ENCODE measurements at places on chromosomes 7 and 10.

- DNase-seq = peak; percentile 74
Measured at GRCh38 chr10:103712898-103713498, 142.4 kb downstream of the SH3PXD2A start.

DNA sequence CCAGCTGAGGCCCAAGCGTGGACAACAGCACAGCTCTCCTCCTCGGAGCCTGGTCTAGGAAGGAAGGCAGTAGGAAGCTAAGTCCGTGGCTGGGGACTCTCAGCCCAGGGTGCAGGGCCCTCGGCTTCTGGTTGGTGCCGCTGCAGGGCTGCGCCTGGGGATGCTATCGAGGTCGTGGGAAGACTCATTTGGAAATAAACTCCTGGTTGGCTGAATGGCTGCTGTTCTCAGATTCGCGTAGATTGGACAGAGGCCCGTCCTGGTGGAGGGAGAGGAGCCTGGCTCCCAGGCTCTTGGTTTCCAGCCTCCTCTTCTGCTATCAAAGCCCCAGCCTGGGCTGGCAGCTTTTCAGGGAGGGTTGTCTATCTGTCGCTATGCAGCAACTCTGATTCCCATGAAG is 152.6 kb upstream of the FZD8 start:
- no peak for DNase-seq

DNA sequence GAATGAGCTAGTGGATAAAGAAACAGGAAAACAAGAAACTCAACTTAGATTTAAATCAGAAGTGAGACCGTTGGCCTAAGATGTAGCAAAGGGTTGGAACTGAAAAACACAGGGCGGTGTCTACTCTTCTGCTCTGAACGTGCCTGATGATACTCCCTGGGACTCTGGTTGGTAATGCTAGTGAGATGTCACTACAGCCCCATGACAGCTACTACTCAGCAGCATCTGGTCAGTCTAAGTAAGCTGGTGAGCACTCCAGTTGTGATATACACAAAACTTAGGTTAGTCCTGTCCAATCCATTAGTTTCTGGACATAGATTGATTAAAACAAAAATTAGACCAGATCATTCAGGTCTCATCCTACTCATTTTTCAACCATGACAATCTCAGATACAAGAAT is 15.4 kb downstream of the MYPN start:
- no peak for DNase-seq

DNA sequence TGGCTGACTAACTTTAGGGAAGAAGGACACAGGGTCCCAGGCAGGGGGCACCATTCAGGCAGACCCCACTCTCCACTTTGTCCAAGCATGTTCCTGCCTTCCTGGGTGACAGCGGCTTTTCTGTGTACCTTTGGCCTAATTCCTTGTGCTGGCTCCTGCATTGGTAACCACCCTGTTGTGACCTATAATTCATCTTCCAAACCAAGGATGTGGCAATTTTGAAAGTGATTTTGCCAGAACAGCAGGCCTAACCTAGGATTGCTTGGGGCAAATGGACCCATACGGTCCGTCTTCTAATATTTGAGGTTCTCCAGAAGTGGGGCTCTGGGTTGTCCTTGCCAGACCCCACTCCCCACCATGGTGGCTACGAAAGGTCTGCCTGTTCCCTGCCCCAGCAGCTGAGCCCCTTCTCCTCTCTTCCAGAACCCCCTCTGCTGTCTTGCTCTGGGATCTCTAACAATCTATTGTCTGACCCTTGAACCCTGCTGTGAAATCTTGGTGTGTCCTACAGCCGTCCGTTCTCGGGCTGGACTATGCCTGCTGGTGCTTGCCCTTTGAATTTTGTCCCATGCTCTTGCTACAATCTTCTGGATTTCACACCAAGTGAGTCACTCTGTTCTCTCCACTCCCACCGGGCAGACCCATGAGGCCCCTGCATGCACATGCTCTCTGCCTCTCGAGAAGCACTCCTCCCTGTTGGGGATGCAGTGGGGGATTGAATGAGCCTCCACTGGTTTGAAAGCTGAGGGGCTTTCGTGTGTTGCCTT is 316.0 kb downstream of the CXCL12 start:
- DNase-seq = no peak

DNA sequence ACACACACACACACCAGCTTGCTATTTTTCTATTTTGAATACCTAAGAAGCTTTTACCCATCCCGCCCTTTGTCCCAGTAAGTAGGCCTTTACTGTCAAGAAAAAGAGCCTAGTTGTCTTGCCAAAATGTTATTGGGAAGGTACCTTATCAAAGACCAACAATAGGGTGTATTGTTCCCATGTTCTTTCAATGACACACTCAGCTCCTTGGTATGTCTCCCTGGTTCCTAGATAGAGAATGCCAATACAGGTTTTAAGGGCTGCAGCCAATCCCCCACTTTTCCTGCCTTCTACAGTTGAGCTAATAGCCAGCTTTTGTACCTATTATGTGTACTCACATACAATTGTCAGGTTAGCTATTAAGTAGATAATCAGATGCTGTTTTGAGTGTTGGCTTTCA is 92.0 kb upstream of the LRRTM3 start:
- DNase-seq = no peak

GRCh38 chr7:68015122-68015977 is 1018.7 kb downstream of the TYW1 start:
- DNase-seq = no peak

- no peak for DNase-seq
Measured at GRCh38 chr10:32065856-32066255, 9.6 kb upstream of the KIF5B start.

DNA sequence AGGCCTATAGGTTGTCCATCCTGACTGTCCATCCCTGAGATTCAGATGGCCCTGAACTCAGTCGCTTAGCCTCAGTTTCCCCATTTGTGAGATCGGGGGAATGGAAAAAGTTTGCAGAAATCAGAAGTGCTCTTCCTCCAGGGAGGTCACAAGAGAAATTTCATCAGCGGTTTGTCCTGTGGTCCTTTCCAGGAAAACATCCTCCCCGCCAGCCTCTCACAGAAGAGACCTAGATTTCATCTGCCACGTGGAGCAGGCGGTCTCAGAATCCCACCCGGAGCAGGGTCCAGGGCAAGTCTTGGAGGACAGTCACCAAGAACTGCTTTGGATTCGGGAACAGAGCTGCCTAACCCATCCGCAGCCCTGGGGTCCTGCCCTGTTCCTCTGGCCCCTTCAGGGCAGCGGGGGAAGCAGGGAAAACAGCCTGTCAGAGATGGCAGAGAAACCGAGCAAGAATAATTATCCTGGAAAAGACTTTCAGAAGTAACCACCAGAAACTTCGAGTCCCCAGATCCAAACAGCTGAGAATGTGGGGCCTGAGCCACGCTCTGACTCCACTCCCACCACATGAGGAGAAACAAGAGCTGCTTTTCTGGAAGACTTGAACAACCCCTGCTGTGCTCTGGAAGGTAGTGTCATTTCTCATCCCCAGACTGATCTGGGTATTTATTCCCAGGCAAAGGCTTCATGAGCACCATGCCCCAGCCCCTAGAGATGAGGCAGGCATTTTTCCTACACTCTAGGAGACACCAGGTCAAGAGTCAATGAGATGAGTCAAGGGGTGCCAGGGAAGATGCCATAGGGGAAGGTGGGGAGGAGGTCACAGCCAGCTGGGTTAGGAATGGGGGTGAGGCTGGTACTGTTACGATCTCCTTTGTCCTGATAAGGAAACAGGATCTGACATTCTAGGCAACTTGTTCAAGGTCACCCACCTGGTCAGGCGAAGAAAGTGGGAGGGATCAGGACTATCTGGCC is 1.1 kb upstream of the TNS3 start:
- no peak for DNase-seq

GRCh38 chr7:130628901-130629300 is 39.6 kb downstream of the COPG2 start:
- DNase-seq = no peak
